Epithelial cell of prostate (primary cell): ENCODE measurements at places on chromosomes 3 and 15.
A peak's percentile ranks its signal among the peaks of the same experiment; 100 is the strongest.

DNA sequence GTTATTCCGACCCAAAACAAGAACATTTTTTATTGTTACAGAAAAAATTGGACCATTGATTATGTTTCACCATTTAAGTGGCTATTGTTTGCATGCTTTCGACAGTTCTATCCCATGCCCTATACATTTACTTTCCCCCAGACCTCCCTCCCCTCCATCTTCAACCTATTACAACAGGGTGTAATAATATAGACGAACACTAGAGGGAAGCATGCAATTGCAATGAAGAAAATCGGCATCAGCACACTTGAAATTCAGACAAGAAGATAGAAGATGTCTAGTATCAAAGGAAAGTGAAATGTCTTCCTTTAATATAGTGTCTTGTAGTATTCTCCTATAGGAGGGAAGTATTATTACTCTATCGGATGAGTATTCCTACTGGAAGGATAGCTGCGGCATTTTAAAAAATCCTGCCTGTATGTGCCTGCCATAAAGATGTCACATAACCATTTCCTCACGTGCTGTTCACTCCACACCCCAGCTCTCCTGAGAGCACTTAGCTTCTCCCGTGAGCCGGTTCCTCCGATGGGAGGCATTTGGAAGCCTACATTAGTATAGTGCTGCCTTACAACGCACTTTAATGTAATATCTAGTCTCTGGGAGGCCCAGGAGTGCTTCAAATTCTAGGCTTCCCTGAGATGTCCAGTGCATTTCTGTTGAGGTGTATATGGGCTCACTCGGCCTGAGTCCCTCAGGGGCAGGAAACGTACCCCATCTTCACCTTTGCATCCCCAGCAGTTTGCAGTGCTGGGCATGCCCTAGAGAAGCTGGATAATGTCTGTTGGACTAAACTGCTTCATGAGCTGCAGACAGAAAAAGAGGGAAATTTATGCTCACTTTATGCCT lies 17.8 kb upstream of the ERICH6 start:
- DNase-seq, result no peak

GRCh38 chr3:188000361-188000861 lies 153.5 kb upstream of the LPP start:
- no peak for DNase-seq

GRCh38 chr3:52070724-52071621 lies 14.6 kb upstream of the DUSP7 start:
- DNase-seq, result no peak

DNA sequence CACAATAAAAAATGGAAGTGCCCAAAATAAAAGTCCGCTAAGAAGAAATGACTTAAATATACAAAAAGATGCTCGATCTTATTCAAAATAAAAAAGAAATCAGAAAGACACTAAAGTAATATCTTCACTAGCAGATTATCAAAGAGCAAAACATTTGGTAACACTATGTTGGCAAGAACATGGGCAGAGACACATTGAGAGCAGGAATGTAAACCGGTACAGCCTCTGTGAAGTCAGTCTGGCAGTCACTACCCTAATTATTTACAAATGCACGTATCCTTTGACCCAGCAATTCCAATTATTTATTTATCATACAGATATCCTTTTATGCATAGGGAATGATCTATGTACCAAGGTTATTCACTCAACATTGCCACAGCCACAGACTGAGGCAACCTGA lies 34.5 kb downstream of the TBL1XR1 start:
- DNase-seq, result no peak

DNA sequence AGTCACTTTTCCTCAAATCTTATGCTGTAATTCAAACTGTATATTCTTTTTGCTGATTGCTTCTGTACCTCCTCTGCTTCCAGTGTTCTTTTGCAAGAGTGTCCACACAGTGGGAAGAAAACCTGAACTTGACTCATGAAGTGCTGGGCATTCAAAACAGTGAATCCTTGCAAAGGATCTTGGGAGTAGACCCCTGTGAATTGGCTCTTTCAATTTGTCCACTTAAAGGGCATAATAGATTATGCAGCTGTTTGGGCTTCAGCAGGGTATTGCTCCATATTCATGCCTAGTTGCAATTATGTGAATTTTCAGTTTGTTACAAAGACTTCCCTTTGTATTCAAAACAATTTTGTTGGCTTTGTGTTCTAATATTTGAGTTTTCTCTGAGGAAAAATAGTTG lies 11.4 kb downstream of the ZFAND6 start:
- no peak for DNase-seq

DNA sequence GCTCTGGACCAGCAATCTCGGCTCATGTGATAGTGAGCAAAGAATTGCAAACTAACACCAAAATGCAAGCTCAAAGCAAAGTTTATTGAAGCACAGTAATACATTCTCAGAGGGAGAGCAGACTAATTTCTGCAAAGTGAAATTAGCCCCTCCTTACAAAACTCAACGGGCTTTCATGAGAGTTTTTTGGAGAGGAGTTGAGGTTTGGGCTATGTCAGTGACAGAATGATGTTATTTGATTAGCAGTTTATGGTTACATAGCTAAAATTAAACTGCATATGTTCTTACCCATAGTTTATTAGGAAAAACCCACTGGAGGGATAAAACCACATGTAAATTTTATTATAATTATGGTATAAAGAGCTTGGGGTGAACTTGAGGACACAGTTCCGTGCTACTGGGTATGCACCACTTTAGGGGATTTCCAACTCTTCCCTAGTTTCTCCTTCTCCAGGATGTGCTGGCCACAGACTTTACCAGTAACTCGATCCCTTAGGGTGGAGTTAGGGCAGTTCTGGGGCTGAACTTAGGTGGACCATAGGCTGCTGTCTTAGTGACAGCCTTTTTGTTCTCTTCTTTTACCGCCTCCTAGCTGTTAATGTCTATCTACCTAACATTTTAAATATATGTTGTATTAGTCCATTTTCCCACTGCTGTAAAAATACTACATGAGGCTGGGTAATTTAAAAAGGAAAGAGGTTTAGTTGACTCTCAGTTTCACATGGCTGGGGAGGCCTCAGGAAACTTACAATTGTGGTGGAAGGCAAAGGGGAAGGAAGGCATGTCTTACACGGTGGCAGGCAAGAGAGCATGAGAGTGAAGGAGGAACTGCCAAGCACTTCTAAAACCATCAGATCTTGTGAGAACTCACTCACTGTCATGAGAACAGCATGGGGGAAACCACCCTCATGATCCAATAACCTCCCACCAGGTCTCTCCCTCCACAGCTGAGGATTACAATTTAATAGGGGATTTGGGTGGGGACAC lies 8.9 kb upstream of the AADACL2 start:
- DNase-seq, result no peak

- no peak for DNase-seq
Observed at GRCh38 chr3:7854721-7855120, 646.9 kb upstream of the LMCD1 start.

GRCh38 chr3:169771497-169772304 lies 1.5 kb upstream of the MYNN start:
- no peak for DNase-seq

DNA sequence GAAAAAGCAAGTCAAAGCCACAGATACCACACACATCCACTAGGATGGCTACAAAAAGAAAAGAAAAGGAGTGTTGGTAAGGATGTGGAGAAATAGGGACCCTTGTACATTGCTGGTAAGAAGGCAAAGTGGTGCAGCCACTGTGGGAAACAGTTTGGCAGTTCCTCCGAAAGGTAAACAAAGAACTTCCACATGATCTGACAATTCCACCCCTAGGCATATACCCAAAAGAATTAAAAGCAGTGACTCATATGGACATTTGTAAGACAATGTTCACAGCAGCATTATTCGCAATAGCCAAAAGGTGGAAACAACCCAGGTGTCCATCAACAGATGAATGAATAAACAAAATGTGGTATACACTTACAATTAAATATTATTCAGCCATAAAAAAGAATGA lies 22.2 kb upstream of the GMPPB start:
- DNase-seq, result peak; percentile 60

DNA sequence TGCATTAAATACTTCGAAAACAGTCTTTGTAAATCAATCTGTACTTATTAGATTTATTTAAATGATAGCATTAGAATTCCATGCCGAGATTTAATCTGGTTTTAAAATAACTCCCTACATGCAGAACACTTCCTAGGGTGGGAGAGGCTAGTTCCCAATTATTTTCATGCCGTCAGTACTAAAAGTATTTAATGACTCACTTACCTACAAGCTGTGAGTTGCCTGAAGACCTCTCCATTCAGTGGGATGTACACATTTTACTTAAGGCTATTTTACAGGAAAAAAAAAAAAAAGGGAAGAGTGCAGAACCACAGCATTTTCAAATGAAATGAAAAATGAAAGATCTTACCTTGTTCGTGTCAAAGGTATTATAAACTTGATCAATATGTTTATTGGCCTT lies 469 bp downstream of the GUCA1C start:
- DNase-seq, result peak; percentile 31

DNA sequence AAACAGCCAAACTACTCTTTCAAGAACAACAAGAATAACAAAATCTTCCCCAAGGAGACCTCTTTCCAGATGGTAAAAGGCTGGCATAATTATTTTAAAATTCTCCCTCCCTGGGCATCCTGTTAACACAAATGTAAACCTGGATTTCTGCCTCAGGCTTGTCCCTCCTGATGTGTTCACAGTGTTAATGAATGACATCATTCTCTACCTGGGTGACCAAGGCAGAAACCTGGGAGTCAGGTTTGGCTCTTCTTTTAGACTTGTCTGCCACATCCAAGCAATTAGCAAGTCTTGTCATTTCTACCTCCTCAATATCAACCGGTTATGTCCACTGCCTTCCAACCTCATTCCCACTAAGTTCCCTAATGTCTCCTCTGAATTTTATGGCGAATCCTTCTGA lies 368.7 kb upstream of the TBL1XR1 start:
- DNase-seq, result no peak

DNA sequence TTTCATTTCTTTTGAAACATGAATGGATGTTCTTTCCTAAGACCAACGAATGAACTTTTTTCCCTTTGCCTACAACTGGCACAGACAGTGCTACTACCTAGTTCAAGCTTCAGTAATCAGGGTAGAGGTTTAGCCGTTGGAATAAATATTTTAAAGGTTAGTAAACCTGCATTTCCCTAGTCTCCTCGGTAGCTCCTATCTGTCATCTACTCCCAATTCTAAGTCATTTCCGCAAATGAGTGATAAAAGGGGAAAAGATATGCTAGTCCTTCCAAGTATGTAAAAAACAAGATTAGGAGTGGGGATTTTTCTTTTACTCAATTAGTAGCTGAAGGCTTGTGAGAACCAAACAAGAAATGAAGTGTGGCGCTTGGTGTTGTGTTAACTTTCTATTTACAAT lies 15.2 kb downstream of the SLTM start:
- no peak for DNase-seq

DNA sequence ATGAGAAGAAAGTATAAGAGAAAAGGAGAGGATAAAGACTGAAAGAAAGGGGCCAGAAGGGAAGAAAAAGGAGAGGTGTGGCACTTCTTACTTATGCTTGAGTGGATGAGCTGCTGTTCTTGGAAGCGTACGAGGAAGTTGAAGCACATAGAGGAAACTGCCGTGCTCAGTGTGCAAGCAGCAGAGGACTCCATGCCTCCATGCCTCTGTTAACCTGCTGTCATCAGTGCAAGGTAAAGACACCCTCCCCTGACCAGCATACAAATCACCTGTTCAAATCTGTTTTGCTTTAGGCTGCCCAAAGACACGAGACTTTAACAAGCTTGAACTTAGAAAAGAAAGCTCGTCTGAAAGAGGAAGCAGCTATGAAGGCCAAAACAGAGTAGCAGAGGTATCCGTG lies 6.4 kb downstream of the WDR5B start:
- no peak for DNase-seq

- peak; percentile 10 for DNase-seq
Observed at GRCh38 chr3:71478568-71478967, 105.0 kb downstream of the FOXP1 start.

GRCh38 chr15:73325191-73325861 lies 43.4 kb downstream of the HCN4 start:
- DNase-seq, result no peak

GRCh38 chr3:152193673-152194267 lies 75.0 kb upstream of the MBNL1 start:
- no peak for DNase-seq

- no peak for DNase-seq
Observed at GRCh38 chr3:133840055-133840737, 34.6 kb downstream of the SRPRB start.

GRCh38 chr3:113194823-113195401 lies 16.4 kb upstream of the BOC start:
- DNase-seq, result no peak

DNA sequence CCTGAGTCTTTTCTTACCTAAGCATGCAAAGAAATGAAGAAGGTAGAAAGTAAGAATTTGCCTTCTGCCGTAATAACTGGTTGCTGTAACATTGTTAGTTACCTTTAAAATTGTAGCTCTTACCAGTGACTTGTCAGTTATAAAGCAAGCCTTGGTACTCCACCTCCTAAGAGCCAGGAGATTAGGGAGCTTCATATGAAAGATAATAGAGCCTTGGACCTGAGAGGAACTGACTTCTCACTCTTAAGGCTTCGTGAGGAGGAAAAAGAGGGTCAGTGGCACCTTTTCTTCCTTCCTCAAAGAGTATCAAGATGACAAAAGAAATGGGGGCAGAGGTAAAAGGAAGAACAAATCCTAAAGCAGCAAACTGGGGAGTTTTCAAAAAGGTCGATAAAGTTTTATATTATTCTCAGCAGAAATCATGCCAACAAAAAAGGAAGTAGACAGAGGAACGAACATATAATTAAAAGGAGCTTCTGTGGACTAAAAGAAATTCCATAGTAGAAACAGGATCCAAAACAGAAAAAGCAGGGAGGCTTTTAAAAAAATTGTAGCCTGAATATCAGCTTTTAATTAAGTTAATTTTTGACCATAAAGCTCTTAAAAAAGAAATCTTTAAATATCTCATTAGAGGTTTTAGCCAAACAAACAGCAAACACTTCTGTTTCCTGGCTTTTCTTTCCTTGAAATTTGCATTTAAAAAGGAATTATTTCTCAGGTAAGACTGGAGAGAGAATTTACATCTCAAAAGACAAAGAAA lies 847.1 kb upstream of the ALCAM start:
- DNase-seq, result no peak

DNA sequence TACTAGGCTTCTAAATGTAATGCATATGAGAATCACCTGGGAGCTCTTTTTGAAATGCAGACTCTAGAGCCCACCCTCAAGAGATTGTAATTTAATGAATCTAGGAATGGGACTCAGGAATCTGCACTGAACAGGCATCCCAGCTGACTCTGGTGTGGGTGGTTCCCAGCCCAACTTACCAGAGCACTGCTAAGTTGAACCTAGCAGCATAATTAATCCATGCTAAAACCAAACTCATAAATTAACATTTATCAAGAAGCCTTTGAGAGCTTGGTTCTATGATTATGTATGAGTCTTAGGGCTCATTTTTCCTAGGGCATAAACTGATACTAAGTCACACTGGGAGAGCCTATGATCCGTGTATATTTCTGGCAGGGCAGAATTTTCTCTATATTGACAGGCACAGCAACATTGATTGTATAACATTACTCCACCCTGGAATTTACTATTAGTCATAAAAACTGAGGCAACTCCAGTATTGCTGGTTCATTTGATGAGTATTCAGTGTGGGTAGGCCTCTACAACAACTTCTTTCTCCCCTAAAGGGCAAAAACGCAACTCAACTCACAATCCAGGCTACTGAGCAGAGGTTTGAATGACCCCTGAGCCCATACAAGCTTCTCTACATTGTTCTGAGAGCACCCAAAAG lies 10.7 kb upstream of the CSTA start:
- DNase-seq, result peak; percentile 58

- DNase-seq, result no peak
Observed at GRCh38 chr15:95655089-95655607, 675.4 kb upstream of the NR2F2 start.
